RKO (cell line): ENCODE measurements at places on chromosomes 2 and 18.

- DNase-seq, result no peak
Measured at GRCh38 chr2:199806179-199806578, 44.8 kb downstream of the FTCDNL1 start.

DNA sequence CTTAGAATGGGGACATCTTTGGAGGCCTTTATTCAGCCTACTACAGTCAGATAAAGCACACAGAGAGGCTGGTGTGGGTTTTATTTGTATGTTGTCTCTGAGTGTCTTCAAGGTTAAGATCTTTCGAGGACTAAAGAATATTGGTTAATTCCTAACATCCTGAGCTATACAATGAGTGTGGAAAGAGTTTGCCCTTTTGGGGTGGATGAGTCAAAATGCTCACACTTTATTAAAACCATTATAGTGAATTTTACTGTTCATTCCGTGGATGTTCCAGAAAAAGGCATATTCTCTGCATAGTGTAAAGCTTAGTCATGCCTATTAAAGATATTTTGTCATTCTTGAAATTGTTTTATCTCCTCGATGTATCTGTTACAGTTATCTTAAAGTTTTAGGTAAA, 29.1 kb upstream of the SLC38A11 start:
- DNase-seq, result no peak

DNA sequence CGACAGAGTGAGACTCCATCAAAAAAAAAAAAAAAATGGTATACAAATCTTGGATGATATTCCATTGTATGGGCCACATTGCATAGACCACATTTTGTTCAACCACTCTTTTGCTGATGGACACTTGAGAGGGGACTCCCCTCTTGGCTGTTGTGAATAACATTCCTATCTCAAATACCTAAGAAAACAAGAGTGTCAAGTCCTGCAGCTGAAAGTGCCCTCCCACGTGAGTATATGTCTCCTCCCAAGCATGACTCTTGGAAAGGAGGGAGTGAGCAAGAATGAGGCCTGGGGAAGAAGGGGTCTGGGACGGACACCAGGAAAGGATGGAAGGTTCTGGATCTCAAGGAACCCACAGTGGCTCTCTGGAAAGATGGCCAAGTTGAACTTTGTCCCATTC, 36.0 kb upstream of the NPAS2 start:
- no peak for DNase-seq

DNA sequence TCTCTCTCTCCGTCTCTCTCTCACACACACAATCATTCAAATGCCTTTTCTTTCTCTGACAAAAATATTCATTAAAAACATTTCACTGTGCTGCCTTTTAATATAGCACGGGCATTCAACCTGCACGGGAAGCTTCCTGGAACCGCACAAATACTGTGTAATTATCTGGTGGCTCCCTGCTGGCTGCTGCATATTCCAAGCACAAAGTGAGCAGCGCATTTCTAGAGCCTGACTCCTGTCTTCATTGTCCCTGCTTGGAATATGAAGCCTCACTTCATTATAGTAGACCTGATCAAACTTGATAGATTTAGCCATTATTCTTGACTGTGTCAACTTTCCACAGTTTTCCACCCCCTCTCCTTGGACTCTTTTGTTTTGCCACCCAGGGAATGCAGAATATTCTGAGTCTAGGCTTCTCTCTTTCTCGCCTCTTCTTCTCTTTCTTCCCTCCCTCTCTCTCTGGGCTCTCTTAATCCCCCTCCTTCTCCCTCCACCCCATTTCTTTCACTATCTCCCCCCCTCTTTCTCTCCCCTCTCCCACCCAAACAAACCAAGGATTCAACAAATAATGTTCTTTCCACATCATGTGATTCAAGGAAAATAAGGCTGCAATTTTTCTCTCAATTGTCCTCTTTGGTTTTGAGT, 672.1 kb upstream of the FANCL start:
- no peak for DNase-seq

- DNase-seq, result no peak
Measured at GRCh38 chr2:71861186-71862160, 286.2 kb downstream of the CYP26B1 start.

DNA sequence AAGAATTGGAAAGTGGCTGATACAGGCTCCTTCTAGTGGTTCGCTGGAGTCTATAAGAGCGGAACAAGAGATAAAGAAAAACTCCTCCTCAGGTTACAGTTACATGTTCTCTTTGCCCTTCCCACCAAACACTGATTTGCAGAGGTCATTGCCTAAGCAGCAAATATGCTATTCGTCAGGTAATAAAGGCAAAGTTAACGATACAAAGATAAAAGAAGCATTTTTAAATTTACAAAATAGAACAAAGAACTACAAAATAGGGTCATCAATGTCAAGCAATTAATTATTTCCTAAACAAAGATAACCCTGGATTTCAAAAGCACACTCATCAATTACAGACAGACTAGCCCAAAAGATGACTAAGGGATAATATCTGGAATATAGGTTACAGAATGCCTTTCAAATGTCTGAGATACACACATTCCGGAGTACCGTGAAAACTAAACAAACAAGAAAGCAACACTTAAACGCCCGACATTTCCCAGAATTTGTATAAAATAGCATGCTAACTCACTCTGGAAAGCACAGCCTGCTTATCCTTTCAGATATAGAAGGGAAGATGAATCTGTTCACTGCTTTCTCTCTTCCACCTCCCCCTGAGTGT, 186.4 kb downstream of the MREG start:
- DNase-seq, result no peak

DNA sequence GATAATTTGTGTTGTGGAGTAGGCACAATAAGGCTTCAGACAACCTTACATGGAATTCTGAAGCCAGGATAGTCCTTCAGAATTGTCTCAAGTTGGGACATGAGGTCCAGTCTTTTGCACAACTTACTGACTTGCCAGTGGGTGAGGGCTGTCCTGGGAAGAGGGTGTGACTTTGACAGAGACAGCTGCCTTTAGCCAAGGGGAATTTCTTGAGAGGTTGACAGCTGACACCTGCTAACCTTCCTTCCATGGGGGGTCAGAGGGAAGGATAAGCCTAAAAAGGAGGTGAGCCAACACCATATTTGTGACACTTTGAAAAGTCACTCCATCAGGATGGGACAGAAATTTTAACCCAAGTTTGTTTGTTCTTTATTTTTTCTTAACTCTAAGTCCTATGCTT, 907.8 kb upstream of the CRIM1 start:
- DNase-seq, result no peak

DNA sequence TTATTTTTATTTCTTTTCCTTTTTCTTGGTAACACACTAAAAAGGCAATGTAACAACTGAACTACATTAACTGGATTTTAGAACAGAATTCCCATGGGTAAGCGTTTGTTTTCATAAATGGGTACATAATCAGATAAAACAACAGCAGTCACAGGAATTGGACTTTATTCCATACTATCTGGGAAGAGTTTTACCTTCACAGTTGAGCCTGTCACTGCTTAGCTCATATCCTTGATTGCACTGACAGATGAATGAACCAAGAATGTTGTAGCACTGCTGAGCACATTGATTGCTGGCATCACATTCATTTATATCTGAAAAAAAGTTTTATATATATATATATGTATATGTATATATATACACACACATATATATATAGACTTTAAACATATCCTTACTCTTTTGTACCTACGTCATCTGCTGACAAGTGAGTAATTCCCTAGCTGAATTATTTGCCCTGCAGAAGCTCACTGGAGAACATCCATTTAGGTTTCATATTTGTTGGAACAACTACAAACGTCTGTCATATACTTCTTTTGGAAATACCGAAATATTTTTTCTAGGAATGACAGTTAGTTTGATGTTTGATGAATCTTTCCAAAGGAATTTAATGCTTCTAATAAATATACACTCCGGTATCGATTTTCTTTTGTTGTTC, 47.0 kb downstream of the EFEMP1 start:
- DNase-seq, result no peak

DNA sequence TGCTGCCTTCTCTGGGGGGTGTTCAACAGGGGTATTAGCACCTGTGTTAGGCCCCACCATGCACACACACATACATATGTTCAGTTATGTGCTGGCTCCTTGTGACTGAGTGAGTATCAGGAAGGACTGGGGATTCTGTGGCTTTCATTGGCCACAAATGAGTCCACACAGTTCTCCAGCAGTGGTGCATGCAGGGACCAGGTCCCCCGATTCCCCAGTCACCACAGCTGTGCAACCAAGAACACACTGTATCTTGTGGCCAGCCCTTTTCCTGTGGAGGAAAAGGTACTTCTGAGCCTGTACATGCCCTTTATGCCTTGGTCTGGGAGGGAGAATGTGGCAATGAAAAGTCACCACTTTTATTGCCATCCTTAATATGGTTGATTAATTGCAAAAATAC, 74.9 kb upstream of the KLF7 start:
- no peak for DNase-seq

DNA sequence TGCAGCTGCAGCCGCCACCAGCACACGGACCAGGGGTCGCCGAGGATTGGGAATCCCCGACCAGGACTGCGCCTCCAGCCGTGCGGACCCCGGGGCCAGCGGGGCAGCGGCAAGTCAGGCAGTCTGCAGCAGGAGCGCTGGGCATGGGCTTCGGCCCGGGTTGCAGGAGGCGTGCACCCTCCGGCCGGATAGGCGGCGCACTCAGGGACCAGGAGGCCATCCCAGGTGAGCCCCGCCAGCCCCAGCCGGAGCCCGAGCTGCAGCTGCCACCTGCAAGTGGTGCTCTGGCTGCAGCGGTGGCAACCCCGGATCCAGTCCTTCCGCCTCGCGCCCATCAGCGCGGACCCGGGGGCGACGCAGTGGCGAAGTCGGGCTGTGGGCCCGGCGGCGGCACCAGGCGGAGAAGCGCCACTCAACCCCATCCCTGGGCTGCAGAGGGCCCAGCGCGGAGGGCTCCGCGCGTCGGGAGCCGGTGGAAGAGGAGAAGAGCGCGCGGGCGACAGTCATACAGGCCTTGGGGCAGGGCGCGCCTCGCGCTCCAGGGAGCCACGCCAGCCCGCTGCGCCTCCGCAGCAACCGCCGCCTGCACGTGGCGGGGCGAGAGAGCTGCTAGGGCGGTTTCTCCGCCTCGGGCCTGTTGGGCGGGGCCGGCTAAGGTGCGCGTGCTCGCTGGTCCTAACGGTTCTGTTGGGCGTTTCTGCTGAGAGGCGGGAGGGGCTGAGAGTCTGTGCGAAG, 73.8 kb downstream of the RPIA start:
- DNase-seq, result no peak

DNA sequence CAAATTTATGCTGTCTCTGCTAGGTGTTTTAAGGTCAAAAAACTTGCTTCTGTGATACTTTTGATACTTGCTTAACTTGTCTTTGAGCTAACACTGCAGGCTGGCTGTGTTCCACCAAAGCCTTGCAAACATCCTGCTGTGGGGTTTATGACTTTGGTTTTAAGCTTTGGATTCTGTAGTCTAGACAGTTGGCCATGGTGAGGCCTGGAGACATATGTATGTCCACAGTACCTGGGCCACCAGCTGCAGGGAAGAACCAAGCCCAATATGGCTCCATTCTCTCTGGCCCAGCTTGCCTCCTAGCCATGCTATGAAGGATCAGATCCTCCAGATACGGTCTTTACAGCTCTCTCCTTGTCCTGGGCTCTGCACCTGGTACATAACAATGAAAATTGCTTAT, 113.9 kb downstream of the INO80D start:
- DNase-seq, result no peak

DNA sequence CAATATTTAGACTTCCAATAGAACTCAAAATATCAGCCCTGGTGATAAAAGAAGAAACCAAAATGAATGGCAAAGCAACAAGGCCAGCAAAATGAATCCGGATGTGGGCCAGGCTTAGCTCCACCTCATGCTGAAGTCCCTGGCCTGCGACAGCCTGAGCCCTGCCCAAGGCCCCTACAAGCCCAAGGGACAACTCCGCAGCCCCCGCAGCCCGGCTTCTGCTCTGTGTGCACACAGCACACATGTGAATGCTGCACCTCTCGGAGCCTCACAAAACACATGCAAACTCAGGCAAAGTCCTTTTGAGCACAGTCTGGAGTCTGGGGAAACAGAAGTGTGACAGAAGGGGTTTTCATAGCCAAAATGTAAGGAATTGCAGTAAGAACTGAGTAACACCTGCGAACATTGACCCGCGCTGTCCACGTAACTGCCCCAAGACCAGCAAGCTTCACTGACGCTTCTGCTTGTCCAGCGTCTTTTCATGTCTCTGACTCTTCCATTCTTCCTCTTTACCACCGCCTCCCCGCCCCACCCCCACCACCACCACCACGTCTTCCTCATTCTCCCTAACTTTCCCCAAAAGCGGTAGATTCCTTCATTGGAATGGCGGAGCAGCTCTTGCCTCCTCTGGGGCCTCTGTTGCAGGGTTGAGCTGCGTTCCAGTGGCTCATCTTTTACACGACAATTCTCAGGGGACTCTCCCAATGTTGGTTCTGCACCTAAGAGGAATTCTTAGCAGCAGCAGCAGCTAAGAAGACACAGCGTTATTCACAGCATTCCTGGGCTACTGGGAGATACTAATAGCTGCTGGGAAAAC, 136.4 kb upstream of the COPS8 start:
- no peak for DNase-seq

DNA sequence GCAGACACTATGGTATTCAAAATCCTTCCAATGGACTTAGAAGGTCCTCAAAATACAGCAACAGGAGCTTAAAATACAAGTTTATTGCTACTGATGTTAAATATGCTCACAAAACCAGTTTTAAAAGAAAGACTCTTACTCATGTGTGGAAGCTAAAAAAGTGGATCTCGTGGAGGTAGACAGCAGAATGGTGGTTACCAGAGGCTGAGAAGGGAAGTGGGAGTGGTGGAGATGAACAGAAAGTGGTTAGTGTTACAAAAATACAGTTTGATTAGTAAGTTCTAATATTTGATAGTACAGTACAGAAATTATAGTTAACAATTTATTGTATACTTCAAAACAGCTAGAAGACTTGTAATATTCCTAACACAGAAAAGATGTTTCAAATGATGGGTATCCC, 12.1 kb downstream of the ADAM17 start:
- DNase-seq, result no peak

DNA sequence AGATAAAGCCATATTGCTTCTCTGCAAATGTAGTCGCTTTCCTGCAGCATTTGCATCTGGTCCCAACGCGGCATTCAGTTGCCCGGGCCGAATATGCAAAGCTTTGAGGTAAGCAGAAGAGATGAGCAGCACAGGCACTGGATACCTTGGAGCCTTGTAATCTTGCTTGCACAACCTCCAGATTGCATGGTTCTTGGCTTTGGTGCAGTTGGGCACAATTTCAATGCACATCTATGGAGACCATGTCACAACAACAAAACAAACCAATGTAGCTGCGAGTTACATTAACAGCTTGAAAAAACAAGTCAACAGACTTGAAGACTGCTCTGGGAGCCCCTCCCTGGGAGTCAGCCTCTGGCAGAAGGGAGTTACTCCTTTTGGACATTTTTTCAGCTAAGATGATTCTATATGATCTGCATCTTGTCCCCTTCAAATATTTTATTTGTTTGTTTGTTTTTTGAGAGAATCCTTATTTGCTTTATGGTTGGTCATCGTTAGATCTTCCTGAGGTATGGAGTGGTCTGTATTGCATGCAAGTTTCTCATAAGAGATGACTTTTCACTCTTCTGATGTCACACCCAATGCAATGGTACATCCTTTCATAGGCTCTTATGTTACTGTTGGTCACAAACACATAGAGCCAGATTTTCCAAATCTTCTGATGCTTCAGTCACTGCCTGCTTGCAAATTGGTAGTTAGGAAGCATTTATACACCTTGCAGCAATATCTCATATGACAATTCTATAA, 113.5 kb downstream of the EFEMP1 start:
- DNase-seq, result no peak

GRCh38 chr18:46676182-46676835, 19.3 kb upstream of the LOXHD1 start:
- DNase-seq, result no peak

GRCh38 chr18:49920731-49921130, 107.4 kb upstream of the ACAA2 start:
- no peak for DNase-seq

- DNase-seq, result no peak
Measured at GRCh38 chr18:29241199-29241598, 1064.3 kb upstream of the CDH2 start.
